ENCODE measurements at places on chromosomes 16 and 17. TPM values are rescaled to one million over a fixed set of nuclear protein-coding genes. Genes with fewer than 3 reads are reported as not detected.

The ADORA2B gene
- total RNA-seq = 8.9 TPM

The STXBP4 gene
- 20.8 TPM for total RNA-seq

The CDH5 gene
- 0.31 TPM for total RNA-seq

The MPP2 gene
- total RNA-seq = 3.5 TPM

The IRX3 gene
- total RNA-seq = 0.91 TPM

The OR3A3 gene
- not detected for total RNA-seq

The KCNJ2 gene
- not detected for total RNA-seq

The DNAH2 gene
- total RNA-seq = 0.03 TPM

The NACA2 gene
- total RNA-seq = not detected

The MGAT5B gene
- total RNA-seq = 0.40 TPM

The CRYBA1 gene
- total RNA-seq = not detected

The OR1F1 gene
- total RNA-seq = not detected

The ITGAD gene
- total RNA-seq = not detected

The SDF2 gene
- total RNA-seq = 71.0 TPM

DNA sequence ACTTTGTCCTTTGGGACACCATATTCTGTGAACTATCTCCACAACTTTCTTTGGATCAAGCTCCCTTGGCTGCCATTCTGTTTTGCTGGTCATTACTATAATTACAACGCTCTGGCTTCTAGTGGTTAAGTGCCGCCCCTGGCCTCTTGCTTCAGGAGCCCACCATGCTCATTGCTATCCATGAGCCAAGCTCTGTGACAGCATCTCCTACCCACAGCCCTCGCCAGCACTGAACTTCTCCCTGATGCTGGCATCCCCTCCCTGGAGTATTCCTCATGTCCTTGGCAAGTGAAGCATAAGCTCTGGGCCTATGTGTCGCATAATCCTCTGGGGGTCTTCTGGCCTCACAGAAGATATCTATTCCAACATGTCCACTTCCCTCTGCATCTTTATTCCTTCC is 60.6 kb upstream of the DHX40 start:
- DNase-seq = peak; percentile 57

- peak; percentile 94 for DNase-seq
These were observed 52.0 kb downstream of the CBFA2T3 start for GRCh38 chr16:88924834-88925539.

DNA sequence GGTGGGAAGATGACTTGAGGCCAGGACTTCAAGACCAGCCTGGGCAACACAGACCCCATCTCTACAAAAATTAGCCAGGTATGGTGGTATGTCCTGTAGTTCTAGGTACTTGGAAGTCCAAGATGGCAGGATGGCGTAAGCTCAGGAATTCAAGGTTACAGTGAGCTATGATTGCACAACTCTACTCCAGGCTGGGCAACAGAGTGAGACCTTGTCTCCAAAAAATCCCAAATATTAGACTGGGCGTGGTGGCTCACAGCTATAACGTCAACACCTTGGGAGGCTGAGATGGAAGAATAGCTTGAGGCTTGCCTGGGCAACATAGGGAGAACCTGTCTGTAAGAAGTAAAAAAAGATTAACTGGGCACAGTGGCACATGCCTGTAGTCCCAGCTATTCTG is 30.8 kb downstream of the SUZ12 start:
- no peak for DNase-seq

DNA sequence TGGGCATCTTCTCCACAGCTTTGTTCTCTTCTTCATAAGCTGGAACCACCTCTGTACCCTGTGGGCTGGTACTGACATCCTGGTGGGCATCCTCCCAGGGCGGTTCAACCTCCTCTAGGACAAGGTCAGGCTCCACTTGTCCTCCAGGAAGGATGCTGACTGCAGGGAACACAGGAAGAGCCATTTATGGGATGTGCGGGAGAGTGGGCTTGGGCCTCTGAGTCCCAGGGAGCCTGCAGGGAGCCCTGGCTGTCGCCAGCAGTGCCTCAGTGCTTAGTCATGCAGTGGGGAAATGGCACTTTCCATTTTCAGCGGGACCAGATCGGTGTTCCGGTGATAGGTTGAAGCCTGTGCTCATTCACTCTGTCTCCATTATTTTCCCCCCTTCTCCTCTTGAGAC is 20.5 kb downstream of the CNGB1 start:
- DNase-seq = no peak

- DNase-seq = no peak
These were observed 1.1 kb downstream of the DRC7 start for GRCh38 chr16:57695680-57696069.

- DNase-seq = no peak
These were observed 30.0 kb downstream of the USP10 start for GRCh38 chr16:84729716-84730320.

- DNase-seq = no peak
These were observed 3.0 kb upstream of the CCL2 start for GRCh38 chr17:34252095-34252443.

DNA sequence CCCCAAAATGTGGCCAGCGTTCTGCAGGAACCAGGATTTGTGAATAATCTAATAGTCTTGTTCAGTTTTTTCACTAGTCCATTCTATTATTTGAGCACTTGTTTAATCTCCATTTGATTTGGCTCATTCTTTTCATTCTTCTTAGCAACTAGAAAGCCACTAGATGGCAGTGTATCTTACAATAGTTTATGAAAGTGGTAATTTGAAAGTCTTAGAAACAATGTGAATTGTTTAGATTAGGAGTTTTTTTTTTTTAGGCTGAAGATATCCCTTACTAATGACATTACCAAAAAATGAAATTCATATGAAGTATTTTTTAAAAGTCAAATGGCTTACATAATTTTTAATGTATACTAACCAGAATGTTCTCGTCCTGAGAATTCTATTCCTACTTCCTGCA is 6.7 kb downstream of the ERI2 start:
- no peak for DNase-seq

DNA sequence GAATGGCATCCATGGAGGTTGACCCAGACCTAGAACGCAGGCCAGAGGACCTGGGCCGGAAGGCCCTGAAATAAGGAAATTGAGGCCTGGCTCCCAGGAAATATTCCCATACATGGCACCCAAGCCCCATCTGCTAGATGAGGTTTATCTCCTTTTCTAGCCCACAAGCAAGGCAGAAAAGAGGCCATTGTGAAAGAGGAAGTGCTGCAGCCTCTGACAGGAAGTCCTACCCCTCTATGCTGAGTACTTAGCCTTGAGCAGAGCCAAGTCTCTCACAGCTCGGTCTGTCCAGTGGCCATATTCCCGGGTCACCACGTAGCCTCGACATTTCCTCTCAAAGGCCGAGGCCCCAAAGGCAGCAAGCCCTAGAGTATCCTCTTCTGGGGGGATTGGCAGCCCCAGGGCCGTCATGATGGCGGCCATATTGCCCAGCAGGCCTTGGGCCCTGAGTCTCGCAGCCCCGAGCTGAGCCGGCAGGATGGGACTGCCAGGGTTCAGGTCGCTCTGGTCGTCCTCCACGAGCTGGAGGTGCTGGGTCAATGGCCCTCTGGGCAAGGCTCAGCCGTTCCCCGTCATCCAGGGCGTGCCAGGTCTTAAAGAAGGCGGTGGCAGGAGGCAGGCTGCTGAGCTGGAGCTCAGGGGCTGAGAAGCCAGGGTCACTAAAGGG is 7.8 kb downstream of the CTF1 start:
- DNase-seq = no peak

GRCh38 chr17:77727037-77727615 is 231.4 kb upstream of the TNRC6C start:
- DNase-seq = peak; percentile 46

- no peak for DNase-seq
These were observed 222.2 kb upstream of the CPHXL start for GRCh38 chr16:75948441-75948840.

GRCh38 chr16:61858988-61859387 is 177.2 kb downstream of the CDH8 start:
- DNase-seq = no peak

DNA sequence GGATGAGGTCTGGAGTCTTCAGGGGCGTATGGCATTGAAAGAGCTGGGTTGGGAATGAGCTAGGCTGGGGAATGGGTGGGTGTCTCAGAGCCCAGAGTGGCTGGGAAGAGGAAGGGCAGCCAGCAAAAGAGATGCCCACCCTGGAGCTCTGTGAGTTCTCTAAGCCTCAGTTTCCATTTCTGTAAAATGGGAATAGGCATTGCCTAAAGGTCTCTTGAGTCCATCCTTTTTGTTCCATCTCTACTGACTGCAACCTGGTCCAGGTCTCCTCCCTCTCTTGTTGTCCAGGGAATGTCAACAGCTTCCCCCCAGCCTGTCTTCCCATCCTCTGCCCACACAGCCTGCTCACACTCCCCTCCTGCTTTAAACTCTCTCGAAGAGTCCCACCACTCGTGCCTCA is 19.6 kb downstream of the CCDC102A start:
- no peak for DNase-seq

GRCh38 chr17:73705594-73705993 is 61.3 kb upstream of the SDK2 start:
- DNase-seq = no peak

- DNase-seq = no peak
These were observed 1.6 kb upstream of the KIAA0513 start for GRCh38 chr16:85025781-85026653.

DNA sequence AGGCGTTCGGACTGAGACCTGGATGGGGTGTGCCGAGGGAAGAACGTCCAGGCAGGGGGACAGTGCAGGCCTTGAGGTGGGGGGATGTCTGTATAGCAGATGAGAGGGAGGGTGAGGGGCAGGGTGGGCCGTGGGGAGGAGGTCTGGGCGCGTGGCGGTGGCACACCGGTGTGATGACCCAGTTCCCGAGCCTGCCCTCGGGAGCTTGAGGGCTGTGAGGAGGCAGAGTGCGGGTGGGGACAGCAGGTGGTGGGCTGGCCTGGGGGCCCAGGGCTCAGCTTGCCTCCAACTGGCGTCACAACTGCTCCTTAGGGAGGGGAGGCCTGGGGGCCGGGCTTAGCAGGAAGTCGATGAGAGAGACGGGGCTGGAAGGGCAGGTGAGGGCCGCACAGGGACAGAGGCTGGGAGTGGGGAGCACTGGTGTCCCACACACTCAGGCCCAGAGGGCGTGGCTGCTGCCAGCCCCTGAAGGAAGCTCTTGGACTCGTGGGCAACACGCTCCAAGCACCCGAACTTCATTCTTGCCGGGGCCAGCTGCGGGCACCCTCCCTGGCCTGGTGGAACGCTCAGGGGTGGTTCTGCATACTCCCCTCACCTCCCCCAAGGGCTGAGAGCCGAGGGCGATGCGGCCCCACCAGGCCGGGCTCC is 6.5 kb downstream of the CACNA1H start:
- DNase-seq = no peak

- no peak for DNase-seq
These were observed 21.9 kb downstream of the KIF2B start for GRCh38 chr17:53844491-53845107.

DNA sequence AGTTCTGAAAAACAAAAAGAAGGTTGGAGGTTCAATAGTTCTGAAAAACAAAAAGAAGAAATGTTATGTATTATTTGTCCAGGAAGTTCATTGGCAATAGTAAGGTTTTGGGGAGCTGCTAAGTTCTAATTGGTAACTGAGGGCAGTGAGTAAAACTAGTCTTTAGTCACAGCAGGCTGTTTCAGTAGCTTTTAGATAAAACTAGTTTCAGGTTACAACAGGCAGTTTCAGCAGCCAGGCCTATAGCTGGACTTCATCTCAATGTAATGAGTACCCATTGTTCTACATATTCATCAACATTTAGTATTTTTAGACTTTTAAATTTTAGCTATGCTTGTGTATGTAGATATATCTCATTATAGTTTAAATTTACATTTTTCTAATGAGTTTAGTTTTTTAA is 639.3 kb downstream of the TOX3 start:
- no peak for DNase-seq

DNA sequence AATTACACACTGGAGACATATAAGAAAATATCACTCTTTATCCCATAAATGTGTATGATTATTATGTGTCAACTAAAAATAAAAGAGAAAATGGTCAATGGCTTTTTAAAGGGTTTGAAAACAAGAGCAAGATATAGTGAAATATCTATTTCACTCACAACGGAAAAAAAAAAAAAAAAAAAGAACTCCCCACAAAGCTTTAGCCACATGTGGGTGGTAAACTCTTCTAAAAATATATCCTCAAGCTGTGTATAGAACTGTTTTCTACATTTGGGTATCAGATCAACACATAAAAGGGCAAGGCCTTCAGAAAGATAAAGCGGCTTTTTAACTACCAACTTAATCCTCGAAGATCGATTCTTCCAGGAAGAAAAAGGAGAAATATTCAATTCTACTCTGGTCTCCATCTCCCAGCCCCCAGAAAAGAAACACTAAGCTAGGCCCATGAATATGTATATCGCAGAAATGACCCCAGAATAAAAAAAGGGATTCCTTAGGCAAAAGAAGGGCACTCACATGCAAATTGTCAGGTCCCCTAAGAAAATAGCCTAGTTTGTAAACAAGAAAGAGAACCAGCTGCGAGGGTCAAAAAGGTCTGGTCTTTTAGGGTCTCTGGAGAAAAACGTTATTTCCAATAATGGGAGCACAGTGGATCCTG is 4.4 kb downstream of the LITAF start:
- DNase-seq = no peak

DNA sequence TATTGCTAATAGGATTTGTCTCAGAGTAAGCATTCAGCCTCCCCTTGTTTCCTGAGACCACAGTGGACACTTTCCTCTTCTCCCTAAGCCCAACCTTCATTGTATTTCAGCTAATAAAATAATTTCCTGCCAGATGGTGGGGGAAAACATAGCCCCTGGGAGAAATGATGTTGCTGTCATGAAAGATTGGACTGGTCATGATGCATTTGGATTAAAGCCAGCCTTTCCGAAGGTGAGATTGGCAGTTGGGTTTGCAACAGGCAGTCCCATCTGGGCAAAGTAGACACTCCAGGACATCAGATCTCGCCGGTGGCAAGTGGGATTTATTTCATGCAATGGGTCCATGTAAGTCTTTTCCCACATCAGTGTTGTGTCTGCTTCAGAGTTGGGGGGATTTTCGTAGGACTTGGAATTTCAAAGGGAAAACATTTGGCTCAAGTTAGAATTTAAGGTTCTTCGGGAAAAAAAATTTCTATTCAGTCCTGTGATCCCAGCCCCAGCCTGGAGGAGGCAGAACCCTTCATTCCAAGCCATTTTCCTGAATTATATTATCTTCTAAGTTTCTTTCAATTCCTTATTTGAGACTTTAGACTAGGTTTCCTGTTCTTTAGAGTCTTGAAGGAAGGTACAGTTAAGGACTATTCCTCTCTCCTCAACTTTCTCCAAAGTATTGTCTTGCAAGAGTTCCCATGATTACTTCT is 391.7 kb downstream of the XYLT1 start:
- no peak for DNase-seq

DNA sequence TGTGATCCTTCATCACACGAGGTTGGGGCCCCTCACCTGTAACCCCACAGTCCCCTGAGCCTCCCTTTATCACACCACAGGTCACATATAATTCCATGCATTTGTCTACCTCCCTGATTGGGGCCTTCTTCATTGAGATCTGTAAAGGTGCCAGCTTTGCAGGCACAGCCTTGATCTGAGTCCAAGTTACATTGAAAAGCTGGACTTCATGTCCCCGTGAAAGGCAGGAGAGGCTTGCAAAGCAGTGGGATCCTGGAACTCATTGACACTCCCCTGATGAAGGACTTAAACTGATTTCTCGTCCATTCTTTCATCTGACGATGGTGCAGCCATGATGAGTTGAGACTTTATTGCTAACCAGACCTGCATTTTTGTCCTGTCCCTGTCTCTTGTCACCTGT is 3.8 kb upstream of the SYT17 start:
- DNase-seq = no peak

GRCh38 chr17:57281887-57282286 is 25.6 kb downstream of the MSI2 start:
- no peak for DNase-seq

GRCh38 chr17:146983-147761 is 9.8 kb downstream of the SCGB1C2 start:
- DNase-seq = peak; percentile 82

Measured in osteocyte (in vitro differentiated cells).